ENCODE measurements at places on chromosomes 7 and 10.

DNA sequence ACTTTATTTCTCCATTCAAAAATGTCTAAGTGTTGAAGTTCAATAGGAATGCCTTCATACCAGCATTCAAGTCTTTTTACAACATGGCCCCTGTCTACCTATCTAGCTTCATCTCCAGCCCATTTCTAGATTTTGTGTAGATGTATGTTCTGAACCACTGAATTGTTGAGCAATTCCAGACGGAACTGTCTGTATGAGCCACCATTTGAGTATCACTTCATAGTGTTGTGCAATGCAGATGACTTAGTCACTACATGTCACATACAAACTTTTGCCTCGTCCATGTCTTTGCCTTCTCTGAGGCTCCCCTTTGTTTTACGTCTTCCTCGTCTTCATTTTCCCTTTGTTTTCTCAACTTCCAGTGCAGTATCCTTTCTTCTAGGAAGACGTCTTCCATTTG, 118.1 kb downstream of the INHBA start:
- no peak for DNase-seq

GRCh38 chr7:69775231-69775771, 177.0 kb downstream of the AUTS2 start:
- peak; percentile 68 for DNase-seq

DNA sequence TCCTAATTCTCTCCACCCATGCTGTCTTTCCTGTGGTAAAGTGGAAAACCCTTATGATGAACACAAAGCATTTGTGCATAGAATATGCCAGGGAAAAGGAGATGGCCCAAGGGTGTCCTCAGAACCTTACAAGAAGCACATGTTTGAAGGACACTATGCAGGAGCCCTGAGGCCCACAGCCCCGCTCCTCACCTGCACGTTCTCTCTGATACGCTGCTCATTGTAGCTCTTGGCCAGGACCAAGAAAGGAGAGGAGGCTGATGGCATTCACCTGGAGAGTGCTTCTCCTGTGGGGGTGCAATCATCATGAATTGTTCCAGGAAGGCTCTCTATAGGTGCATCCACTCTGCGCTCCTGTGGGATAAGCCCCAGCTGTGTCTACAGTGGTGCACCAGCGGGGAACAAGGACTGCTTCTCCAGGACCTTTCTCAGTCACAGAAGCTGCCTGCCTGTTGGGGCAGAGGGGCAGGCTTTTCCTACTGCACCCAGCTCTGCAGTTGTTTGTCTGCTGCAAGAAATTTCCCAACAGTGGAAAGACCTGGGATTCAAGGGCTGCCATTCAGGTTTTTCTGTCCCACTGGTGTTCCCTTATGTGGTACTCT, 19.9 kb downstream of the AKR1C2 start:
- no peak for DNase-seq

DNA sequence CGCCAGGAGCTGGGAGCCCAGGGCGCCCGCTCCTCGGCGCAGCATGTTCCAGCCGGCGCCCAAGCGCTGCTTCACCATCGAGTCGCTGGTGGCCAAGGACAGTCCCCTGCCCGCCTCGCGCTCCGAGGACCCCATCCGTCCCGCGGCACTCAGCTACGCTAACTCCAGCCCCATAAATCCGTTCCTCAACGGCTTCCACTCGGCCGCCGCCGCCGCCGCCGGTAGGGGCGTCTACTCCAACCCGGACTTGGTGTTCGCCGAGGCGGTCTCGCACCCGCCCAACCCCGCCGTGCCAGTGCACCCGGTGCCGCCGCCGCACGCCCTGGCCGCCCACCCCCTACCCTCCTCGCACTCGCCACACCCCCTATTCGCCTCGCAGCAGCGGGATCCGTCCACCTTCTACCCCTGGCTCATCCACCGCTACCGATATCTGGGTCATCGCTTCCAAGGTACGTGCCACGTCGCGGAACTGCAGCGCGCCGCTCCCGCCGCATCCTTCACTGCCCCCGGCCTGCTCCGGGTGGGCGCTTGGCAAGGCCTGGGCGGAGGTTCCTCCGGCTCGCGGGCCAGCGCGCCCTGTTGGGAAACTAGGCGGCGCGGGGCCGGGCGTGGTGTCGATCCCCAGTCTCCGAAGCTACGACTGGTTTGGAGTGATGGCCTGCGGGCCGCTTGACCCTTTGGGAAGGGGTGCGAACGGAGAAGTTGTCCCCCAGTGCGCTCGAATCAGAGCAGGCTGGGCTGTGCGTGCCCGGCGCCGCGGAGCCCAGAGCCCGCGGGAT, 868 bp downstream of the EMX2 start:
- no peak for DNase-seq

DNA sequence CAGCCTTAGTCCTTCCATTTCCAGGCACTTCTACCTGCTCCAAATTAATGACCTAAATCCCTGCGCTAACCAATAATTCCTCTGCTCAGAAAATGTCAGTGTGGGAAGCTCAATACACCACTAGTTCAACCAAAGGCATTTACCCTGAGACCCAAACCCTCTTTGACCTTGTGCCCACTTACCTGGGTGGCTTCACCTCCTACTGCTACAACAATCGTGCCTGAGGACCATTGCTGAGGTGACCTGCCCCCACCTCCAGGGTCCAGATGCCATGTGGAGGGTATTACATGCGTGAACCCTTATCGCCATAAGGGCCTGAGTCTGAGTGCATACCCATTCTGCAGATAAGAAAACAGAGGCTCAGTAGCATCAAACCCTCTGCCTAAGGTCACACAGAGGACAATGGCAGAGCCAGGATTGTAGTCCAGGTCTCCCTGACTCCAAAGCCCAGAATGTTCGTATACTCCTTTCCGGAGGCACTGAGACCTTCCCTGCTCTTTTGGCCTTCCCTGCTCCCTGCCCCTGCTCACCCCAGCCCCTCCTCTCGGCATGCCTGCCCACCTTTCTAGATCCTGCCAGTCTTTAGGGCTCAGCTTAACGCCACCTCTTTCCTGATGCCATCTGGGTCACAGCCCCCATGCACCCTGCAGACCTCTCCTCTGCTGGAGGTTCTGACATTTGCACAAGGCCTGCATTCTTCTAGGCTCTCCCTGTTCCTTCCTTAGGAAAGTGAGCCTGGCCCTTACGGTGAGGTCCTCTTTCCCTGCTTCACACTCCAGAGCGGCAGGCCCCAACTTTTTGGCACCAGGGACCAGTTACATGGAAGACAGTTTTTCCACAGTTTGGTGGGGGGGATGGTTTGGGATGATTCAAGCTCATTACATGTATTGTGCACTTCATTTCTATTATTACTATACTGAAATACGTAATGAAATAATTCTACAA, 94.9 kb downstream of the CHST15 start:
- no peak for DNase-seq

GRCh38 chr7:142389544-142389943, 131.7 kb upstream of the PRSS58 start:
- no peak for DNase-seq

DNA sequence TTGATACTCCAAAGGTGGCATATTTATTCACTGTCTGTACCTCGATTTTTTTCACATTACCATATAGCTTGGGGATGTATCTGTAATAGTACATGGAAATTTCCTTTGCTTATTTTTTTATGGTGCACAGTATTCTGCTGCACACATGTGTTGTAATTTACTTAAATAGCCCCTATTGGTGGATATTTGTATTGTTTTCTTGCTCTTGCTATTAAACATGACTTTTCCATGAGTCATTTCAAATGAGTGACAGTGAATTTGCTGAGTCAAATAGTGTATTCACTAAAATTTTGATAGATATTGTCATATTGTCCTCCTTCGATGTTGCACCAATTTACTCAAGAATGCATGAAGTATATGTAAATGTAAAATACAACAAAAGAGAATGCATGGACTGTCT, 122.7 kb upstream of the STEAP4 start:
- DNase-seq, result no peak

DNA sequence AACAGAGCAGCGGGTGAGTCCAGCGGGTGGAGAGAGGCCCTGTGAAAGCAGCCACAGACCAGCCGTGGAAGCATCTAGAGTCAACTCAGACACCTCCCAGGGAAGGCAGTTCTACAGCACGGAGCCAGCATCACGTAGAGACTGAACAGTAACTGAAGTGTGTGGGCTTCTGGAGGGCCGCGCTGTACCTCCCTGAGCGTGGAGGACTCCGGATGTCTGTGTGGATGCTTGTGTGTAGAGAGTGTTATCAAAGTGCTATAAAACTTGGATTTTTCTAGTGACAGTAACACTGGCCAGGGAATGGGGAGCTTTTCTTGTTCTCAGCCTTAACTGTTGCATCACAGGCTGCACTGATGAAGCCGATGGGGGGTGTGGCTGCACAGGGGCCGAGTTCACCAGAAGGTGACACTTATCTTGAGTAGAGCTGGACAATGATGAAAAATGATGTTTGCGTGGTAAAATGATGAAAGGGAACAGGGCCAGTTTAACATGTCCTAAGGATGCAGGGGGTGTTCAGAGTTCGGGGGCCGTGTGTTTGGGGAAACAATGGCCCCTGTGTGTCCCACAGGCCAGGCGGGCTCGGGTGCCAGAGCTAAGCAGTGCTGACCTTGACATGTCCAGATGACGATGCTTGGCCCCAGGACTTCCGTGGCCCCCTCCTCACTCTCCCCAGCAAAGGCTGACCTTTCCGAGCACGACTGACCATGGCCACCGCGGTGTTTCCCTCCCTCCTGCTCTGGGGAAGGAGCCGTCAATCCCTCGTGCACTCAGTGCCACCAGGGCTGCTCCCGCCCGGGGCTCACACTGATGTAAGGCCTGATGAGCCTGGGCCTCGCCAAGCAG, 21.9 kb downstream of the MNX1 start:
- DNase-seq, result no peak

DNA sequence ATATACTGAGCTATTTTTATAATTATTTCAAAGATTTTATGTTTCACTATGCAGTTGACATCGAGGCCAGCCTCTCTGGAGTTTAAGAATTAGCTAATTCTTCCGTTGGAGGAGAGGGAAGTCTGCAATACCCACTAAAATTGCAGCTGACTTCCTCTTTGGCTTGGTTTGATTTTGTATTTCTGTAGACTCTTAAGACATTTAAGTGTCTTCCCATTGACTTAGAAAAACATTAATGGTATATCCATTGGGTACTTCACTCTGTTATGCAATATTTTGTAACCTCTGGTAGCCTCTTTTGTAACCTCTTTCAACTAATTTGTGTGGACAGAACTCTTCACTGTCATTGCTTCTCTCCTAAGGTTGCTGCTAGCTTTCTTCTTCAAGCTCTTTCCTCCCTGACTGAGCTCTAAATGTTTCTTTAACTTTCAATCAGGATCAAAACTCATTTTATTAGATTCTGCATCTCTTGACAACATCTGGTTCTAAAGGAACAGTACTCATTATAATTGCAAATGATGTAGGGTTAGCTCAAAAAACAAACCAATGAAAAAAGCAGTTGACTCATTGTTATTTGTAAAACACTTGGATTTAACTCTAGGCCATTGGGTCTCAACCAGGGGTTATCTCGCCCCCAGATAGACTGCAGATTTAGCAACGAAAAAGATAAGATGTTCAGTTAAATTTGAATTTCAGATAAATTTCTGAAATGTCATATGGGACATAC, 1.7 kb upstream of the ANKRD22 start:
- DNase-seq, result no peak

DNA sequence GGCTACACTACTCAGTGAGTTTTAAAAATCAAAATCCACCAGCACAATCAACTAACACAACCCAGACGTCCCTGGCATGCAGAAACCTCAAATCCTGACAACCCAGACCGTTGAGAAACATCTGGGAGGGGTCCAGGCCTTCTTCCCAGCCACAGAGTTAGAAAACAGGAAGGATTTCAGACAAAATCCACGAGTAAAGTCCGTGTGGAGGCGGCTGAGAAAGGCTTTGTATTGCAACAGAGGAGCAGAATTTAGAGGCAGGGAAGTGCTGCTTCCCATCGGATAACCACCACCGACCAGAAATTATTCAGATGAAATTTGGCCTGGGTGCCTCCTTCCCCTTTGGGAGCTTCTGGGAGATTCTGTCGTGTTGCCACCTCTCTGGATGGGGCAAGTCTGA, 61.5 kb downstream of the TNS3 start:
- no peak for DNase-seq

- no peak for DNase-seq
Observed at GRCh38 chr10:18689498-18689897, 30.3 kb downstream of the ARL5B start.

DNA sequence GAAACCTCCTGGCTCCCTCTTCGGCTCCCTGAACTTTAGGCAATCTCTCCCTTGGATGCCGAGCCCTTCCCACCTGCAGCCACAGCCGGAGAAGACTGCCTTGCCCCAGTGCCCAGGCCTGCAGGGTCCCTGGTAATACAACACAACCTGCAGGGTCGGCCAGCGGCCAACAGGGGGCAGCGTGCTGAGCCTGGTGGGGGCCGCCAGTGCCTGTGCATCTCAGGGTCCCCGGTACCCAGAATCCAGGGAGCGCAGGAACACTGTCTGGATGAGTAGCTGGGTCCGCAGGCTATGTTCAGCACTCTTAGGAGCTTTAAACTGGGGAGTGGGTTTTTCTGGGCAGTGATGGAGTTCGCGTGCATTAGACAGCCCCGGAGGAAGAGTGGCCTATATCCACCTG, 17.5 kb upstream of the C10orf71 start:
- no peak for DNase-seq

- DNase-seq, result no peak
Observed at GRCh38 chr7:157494506-157495176, 157.8 kb downstream of the DNAJB6 start.

GRCh38 chr7:37942934-37943610, 22.6 kb downstream of the EPDR1 start:
- no peak for DNase-seq

DNA sequence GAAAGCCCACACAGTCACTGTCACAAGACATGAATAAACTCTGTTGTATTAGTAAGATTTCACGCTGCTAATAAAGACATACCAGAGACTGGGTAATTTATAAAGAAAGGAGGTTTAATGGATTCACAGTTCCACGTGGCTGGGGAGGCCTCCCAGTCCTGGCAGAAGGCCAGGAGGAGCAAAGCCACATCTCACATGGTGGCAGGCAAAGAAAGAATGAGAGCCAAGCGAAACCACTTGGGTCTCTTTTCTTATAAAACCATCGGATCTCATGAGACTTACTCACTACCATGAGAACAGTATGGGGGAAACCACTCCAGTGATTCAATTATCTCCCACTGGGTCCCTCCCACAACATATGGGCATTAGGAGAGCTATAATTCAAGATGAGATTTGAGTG, 110.2 kb downstream of the ST8SIA6 start:
- DNase-seq, result no peak

DNA sequence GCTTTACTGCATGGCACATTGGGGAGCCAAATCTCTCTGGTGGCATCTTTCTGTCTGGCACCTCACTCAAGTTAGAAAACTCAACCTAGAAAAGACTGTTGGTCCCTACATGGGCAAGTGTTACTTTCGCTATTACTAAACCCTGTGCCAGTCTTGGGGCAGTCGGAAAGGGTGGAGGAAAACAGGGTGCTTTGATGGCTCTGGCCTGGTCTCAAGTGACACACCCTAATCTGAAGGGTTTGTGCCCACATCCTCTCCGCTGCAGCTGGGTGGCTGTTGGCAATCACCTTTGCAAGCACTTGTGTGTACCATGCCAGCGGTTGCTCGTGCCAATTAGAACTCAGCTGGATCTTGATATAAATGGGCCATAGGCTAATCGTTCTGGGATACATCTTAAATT, 159.8 kb upstream of the ITGB1 start:
- DNase-seq, result no peak

- DNase-seq, result no peak
Observed at GRCh38 chr7:28754447-28754846, 203.7 kb downstream of the TRIL start.

- no peak for DNase-seq
Observed at GRCh38 chr10:61039868-61040267, 95.9 kb upstream of the RHOBTB1 start.

Measured in NCI-H226 (cell line).